ENCODE measurements at places on chromosomes 11 and 22.

GRCh38 chr11:1889224-1889930 lies 2.3 kb downstream of the PRR33 start:
- no peak for DNase-seq

DNA sequence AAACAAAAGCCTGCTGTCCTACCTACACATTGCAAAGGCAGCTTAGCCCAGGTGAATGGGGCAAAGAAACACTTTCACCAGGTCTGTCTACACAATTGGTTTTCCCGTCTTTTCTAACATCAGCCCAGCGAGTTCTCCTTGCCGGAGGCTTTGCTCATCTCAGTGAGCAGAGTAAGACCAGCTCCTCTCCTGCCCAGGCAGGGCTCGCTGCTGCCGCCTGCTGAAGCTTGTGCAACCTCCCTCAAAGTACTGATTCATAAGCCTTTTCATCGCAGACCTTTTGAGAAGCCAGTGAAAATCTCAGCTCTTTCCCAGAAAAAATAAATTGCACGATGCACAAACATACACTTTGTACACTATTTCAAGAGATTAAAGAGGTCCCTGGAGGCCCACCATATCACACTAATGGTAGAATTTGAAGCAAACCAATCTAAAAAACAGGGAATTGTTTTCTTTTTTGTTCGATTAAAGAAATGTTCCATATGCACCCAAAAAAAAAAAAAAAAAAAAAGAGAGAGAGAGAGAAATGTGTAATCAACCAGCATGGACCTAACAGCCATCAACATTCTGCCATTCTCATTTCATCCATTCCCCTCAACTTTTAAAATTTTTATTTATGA lies 328.1 kb upstream of the MPPED2 start:
- DNase-seq = peak; percentile 68

- DNase-seq = no peak
Observed at GRCh38 chr22:28032861-28033260, 113.8 kb upstream of the PITPNB start.

GRCh38 chr22:49790912-49791311 lies 36.8 kb downstream of the BRD1 start:
- no peak for DNase-seq

DNA sequence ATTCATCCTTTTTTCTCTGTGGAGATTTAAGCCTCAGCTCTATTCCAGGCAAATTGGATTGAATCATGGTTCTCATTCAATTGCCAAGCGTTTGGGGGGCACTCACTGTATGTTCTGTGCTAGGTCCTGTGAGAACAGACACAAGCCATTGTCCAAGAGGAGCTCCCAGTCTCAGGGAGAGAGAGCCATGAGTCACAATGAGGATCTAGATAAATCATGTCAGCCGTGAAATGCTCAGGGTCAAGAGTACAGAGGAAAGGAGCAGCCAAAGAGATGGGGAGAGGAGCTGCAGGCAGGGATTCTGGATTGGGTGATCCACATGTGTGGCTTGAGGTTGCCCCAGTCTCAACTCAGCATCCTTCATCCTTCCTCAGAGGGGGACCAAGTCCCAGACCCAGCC lies 93.6 kb downstream of the FEZ1 start:
- peak; percentile 28 for DNase-seq

GRCh38 chr11:85661972-85662664 lies 2.8 kb downstream of the CREBZF start:
- no peak for DNase-seq

GRCh38 chr22:33555814-33556522 lies 364.3 kb downstream of the LARGE1 start:
- no peak for DNase-seq

DNA sequence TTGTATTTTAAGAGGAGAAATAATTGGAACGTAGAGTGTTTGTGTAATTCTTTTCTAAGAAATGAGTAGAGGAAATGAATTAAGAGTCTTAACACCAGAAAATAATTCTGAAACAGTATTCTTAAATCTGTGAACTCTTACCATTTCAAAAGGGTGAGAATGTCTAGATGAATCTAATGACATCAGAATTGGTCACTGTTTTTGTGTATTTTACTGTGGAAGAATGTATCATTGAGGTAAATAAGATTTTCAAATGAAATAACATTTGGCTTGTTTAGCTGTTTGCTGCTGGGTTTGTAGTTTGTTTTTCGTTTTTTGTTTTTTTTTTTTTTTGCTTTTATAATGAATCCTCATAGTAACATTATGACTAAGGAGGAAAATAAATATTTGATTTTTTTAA lies 97.6 kb downstream of the EMSY start:
- DNase-seq = no peak

GRCh38 chr11:122095681-122096262 lies 20.2 kb downstream of the BLID start:
- DNase-seq = no peak

GRCh38 chr11:69416143-69416515 lies 65.3 kb upstream of the LINC01488 start:
- no peak for DNase-seq

DNA sequence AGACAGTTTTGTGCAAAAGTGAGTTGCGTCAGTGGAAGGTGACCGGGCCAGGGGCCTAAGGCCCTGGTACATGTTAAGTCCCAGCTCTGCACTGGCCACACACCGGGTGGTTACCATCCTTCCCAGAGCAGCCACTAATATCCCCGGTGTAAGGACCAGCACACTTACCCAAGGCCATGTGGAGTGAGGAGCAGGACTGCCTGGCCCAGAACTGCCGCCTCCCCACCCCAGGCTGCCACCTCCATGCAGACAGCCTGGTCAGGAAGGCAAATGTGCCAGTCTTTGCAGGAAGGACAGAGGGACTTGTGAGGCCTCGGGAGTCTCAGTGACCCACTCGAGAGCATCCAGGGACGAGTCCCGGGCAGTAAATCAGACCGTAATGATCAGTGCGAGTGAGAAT lies 102.9 kb downstream of the MORC2 start:
- no peak for DNase-seq

GRCh38 chr11:27147916-27148315 lies 107.3 kb downstream of the BBOX1 start:
- DNase-seq = no peak

- DNase-seq = no peak
Observed at GRCh38 chr11:106818443-106818842, 199.8 kb downstream of the GUCY1A2 start.

DNA sequence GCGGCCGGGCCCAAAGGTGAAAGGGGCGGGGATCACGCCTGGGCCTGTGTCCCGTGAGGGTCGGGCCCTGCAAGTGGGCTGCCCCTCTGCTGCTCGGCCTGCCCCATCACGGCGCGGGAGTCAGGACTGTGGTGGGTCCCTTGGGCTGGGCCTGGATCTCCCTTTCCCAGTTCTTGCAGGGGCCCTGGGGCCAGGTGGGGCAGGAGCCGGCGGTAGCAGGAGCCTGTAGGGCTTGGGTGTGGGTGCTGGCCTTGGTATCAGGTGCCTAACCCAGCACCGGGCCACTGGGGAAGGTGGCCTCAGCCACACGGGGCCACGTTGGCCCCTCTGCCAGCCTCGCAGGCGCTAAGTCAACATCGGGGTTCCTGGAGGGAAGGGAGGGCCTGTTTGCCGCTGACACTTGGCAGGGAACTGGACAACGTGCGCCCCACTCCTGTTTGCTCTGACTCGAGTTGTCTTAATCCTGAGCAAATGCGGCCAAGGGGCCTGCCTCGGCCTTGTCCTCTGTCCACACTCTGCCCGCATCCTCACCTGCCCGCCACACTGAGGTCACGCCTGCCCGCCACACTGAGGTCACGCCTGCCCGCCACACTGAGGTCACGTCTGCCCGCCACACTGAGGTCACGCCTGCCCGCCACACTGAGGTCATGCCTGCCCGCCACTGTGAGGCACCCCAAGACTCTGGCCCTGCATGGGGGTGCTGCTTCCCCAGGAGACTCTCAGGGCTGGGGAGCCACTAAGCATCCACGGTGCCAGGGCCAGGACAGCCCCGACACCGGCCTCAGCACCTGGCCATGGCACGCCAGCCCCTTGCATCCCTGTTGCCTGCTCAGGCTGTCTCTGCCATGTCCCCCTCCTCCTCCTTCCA lies 14.2 kb upstream of the MUC5B start:
- DNase-seq = no peak

DNA sequence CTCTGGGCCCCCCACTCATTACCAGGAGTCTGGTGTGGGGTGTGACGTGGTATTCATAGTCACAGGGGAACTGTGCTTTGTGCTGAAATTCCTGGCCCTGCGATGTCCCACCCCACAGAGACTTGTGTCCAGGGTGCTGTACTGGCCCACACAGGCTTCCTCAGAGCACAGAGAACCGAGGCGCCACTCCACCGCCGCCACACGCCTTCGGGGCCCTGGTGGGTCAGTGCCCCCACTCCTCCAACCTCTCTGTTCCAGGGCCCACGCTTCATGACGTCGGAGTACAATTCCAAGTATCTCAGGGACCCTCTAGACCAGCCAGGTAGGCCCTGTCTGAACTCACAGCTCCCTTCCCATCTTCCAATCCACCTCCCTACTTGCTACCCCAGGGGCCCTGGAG lies 23.5 kb upstream of the LRRC10B start:
- DNase-seq = no peak

GRCh38 chr11:132456751-132457328 lies 1075.5 kb downstream of the OPCML start:
- DNase-seq = peak; percentile 0

GRCh38 chr11:125373426-125374391 lies 122.4 kb downstream of the FEZ1 start:
- DNase-seq = peak; percentile 26

DNA sequence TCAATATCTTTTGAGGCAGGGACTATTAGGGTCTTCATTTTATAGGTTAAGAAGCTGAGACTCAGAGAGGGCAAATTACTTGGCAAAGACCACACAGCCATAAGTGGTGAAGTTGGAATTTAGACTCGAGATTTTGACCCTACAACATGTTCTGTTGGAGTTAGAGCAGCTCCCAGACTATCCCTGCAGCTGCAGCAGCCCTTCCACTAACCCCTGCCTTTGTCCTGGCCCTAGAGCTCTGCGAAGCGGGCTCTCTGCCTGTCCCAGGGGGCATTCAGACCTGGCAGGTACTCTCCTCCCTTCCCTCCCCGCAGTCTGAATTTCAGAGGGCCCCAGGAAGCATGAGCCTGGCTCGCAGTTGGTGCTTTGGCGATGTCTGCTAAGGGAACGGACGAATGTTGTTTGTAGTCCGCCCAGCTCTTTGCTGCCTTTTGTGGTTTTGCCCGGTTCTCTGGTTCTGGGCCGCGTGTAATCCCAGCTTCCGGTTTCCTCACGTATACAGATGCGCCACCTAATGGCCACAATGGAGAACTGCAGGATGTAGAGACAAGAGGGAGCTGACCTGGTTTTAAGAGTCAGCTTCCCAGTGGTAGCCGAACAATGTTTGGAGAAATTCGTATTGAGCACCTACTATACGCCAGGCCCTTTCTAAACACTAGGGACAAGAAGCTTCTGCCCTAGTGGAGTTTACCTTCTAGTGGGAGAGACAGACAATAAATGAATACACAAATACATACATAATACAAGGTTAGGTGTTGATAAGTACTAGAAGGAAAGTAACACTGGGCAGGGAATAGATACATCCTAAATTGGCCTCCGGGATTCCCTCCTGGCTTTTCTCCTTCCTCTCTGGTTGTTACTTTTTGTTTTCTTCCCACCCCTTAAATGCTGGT lies 125.2 kb downstream of the ST3GAL4 start:
- peak; percentile 89 for DNase-seq

GRCh38 chr11:88353835-88354496 lies 16.4 kb upstream of the CTSC start:
- DNase-seq = no peak

DNA sequence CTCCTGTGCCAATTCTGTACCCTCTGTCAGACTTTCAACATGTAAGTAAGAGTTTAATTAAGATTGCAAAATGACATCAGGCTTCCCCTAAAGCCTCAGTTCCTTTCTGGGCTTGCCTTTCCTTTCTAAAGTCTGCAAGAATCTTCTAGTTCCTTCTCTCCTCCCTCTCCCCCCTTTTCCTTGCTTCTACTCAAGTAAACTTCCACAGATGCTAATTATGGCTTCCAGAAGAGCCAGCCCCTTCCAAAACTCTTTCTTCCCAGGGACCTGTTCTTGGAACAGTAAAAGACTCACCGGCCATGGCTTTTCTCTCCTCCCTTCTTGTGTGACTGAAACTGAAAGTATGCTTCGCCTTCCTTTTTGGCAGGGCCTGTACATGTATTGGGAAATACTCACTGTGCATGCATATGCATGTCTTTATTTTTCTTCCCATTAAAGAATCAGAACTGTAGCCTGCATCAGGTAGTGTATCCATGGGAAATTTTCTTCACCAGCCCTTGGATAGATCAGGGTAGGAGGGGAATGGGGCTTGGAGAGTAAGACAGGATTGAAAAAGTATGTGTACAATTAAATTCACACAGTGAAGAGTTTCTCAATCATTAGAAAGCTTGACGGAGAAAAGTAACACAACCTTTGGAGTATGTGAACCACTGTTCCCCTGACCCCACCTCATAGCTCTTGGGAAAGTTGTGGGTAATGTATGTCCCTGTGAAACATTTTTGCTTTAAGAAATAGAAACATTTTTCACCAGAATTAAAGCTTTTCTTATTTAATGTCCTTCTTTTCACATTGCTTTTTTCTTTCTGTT lies at the start of gene CASP1:
Gene CASP1 (minus strand): TSS at position 332 of the 808 bp plus-strand sequence. CDS start 31 bp downstream, at position 301.
- DNase-seq = no peak

DNA sequence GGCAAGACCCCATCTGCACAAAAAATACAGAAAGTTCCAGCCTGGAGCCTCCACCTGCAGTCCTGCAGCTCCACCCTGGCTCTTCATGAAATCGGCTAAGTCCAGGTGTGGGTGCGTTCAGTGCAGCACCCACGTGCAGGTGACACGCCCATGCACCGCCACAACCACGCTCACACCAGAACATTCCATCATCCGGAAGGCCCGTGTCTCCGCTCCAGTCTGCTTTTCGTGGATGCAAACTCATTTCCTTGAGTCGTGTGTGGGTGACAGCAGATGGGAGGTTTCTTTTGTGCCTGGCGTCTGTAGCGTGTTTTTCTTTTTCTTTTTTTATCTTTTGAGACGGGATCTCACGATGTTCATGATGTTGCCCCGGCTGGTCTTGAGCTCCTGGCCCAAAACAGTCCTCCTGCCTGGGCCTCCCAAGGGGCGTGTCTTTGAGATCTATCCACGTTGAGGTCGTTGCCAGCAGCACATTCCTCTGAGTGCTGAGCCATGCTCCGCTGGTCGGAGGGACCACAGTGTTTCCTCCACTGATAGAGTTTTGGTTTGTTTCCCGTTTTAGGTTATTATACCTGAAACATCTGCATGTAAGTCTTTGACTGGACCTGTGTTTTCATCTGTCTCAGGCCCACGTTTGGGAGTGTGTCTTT lies 7.2 kb downstream of the PTDSS2 start:
- DNase-seq = no peak

- peak; percentile 15 for DNase-seq
Observed at GRCh38 chr22:41939981-41940831, 6.7 kb downstream of the CENPM start.

- DNase-seq = peak; percentile 86
Observed at GRCh38 chr11:114399490-114400215, 658 bp downstream of the C11orf71 start.

- DNase-seq = no peak
Observed at GRCh38 chr22:47300698-47301405, 538.4 kb downstream of the TBC1D22A start.

Measured in NCI-H82 (cell line).